ENCODE measurements at places on chromosomes 7 and 10. TPM values are rescaled to one million over a fixed set of nuclear protein-coding genes. Genes with fewer than 3 reads are reported as not detected.
A peak's percentile ranks its signal among the peaks of the same experiment; 100 is the strongest.

Gene HOXA2
- 0.57 TPM for total RNA-seq

Gene SLC13A1
- total RNA-seq: not detected

Gene DDC
- not detected for total RNA-seq

GRCh38 chr7:121366852-121367431 lies 29.2 kb downstream of the FAM3C start:
- DNase-seq: no peak

DNA sequence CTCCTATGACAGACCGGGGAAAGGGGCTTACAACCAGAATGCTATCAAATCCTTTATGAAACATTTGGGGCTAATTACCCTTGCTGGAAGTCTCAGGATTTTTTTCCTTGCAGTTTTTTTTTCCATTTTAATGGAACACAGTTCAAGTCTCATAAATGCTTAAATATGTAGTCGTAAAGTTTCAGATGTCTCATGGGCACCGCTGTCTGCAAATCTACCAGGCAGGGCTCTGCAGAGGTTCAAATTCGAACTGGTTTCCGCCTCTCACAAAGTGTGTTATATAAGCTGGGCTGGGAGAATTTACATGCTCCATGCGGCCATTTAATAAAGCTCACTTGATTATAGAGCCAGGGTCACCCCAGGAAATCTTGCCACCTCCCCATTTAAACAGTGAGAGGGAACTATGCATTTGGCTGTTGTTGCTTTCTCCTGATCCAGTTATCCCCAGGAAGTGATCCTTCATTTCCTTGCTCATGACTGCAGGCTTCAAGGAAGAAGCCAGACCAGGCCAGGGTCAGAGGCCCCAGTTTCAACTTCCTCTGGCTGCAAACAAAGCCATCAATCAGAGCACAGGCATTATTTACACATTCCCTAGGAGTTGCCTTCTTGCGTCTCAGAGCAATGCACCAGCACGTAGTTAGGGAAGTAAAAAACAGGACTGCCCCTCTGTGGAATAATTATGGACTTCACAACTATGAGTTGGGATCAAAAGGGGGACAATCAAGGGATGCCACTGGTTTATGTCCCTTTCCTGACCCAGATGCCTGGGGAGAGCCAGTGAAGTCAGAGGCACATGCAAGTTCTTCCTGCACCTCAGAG lies 358.8 kb downstream of the PRPF18 start:
- no peak for DNase-seq

GRCh38 chr7:139918480-139918879 lies 89.4 kb downstream of the TBXAS1 start:
- DNase-seq: no peak

DNA sequence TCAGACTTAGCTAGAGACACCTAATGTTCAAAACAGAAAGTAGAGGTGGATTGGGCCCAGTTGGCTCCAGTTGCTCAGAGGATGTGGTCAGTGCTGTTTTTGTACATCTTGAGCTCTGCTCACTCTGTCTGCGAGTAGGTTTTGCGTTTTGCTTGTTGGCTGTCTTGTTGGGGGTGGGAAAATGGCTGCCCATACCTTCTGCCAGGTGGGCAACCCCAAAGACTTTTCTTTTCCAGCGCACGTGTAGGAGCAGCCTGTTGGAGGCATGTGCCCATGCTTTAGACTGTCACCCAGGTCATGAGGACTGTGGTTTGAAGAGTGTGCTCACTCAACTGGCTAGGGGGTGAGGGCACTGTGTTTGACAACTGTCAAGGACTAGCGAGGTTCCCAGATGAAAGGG lies 73.9 kb downstream of the KAT6B start:
- no peak for DNase-seq

GRCh38 chr10:35498693-35499092 lies 106.4 kb upstream of the GJD4 start:
- no peak for DNase-seq

DNA sequence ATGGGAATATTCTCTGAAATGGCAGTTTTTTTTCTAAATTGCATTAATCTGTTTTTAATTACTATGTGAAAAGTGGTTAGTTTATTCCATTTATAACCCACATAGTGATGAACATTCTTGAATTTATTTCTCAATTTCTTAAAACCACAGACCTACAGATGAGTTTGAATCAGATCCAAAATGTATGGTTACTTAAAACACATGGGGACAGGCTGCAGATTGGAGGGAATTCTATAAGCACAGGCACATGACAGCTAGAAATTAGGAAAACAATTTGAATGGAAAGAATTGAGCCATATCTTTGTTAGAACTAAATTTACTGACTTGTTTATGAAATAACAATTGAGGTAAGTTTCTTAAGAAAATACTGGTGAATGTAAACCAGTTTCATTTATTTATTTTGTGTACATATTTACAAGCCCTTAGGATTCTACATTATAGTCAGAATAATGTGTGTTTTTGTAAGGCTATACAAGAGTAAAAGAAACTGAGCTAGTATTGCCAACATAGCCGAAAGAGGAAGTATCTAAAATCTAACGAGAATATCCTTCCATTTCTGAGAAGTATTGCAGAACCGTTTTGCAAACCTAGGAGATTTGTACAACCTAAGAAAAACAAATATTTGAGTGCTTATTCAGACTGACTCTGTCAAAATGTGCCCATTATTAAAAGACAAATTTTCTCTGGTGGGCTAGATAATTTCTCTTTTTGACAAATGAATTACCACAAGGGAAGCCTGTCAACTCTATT lies 434.3 kb upstream of the SEMA3D start:
- DNase-seq: no peak

- DNase-seq: peak; percentile 59
These were observed 90.7 kb downstream of the NHLRC2 start for GRCh38 chr10:113945075-113945686.

Measured in HCT116 (cell line).